Stimulated activated naive CD4-positive, alpha-beta T cell (primary cell): ENCODE measurements at places on chromosomes 6 and 20.

DNA sequence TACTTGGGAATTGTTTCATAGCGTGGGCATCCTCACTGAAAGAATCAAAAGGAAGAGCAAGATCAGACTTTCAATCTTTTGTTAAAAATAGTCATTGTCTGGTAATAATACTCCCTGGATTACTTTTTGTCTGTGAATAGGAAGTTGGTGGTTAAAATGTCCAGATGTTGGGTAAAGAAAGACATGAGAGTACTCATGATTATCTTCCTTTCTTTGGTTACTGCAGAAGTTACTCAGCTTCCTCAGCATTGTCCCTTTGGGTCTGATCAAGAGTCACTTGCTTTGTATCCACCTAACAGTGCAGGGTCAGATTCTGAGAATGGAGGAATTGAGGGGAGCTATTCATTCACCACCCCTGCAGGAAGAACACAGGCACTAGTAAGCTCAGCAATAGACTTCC lies 54.6 kb downstream of the RIN2 start:
- no peak for DNase-seq

GRCh38 chr6:53977551-53977950 lies 133.7 kb upstream of the MLIP start:
- no peak for DNase-seq

DNA sequence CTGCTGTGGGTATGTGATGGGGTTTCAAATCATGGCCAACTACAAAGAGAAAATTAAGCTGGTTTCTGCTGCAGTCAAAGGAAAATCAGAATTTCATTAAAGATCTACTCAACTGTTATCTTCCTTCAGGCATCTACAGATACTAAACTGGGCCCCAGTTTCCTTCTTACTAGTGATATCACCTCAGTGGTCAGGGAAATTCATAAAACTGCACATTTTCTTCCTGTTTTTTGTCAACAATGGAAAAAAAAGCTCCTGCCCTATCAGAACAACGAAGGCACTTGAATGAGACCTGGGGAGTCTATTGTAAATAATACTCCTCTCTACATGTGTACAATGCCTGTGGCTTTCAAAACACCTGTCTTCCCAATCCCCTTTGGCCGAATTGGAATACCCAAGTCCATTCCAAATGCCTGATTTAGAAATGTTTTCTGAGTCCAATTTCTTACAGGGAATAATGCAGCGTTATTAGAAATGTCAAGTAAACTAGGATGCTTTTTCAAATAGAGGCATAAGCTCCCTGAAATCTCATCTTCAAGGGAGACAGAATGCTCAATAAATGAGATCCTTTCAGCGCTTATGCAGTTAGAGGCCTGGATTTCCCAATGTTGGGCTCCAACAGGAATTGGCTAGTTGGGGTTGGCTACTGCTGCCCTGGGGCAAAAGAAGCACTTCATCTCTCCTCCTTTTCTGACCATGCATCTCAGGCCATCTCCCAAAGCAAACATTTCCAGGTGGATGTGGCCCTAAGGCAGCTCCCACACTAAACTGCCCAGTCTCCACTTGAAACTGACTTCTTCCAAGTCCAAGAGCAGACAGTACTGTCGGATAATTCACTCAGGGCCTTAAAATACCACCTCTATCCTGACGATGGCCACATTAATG lies 143.3 kb downstream of the NFATC2 start:
- DNase-seq: no peak

GRCh38 chr6:54031169-54031568 lies 80.1 kb upstream of the MLIP start:
- no peak for DNase-seq

DNA sequence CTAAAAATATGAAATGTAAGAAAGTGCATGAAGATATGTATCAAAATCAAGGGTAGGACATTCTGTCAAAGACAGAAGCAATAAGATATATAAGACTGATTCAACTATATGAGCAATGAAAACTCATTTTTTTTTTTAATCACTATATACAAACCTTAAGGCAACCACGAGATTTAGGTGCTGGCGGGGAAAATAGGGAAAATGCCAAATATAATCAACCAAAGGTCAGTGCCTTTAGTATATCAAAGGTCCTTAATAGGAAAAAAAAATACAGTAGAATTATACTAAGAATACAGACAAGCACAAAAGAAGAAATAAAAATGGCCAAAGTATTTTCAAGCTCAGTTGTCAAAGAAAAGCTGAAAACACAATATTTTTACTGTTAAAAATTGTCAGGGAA lies 24.1 kb downstream of the SUPT3H start:
- DNase-seq: no peak

DNA sequence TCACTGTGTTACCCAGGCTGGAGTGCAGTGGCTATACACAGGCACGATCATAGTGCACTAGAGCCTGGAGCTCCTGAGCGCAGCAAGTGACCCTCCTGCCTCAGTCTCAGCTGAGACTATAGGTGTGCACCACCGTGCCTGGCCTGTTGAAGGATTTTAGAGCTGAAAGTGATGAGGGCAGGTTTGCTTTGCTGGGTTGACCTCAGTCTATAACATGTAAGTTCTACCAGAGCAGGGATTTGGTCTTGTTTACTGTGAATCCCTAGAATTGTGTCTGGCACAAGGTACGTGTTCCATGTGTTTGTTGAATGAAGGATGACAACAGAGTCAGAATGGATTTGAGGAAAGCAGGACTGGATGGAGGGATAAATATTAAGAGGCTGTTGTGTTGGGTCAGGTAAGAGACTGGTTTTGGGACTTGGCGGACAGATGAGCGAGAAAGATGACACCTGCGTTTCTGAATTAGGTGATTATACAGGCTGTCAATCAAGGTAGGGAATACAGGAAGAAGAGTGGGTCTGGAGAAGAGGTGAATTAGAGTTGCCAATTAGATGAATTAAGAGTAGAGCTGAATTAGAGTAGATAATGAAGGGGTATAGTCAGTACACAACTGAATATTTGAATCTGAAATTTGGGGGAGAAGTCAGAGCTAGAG lies 6.5 kb downstream of the ASXL1 start:
- no peak for DNase-seq

- DNase-seq: peak; percentile 15
Measured at GRCh38 chr6:30495993-30496392, 6.7 kb downstream of the HLA-E start.

- DNase-seq: no peak
Measured at GRCh38 chr20:43188861-43189553, 699 bp downstream of the PTPRT start.

DNA sequence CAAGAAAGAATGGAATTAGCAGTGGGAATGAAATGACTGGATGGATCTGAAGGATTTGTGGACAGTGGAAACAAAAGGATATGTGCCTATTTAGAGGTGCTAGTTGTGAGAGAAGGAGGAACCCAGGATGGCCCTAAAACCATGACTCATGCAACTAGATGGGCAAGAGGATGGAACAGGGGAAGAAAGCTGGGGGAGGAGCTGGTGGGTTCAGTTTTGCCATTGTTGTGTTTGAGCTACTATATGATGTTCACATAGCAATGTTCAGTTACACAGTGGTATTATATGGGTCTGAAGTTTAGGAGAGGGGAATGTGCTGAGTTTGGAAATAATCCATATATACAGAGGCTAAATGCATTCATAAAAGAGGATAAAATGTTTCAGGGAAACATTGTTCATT lies 125.7 kb upstream of the SSTR4 start:
- no peak for DNase-seq

DNA sequence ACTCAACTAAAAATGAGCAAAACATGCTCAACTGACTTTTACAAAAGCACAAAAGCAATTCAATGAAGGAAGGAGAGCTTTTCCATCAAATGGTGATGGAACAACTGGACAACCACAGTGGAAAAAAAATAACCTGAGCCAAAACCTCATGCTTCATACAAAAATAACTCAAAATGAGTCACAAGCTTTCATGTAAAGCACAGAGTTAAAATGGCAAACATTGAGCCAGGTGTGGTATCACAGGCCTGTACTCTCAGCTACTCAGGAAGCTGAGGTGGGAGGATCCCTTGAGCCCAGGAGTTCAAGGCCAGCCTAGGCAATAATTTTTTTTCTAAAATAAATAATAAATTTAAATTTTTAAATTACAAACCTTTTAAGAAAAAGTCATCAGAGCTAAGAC lies 18.4 kb upstream of the HLA-G start:
- no peak for DNase-seq

- DNase-seq: no peak
Measured at GRCh38 chr6:146503096-146503495, 40.5 kb upstream of the RAB32 start.

DNA sequence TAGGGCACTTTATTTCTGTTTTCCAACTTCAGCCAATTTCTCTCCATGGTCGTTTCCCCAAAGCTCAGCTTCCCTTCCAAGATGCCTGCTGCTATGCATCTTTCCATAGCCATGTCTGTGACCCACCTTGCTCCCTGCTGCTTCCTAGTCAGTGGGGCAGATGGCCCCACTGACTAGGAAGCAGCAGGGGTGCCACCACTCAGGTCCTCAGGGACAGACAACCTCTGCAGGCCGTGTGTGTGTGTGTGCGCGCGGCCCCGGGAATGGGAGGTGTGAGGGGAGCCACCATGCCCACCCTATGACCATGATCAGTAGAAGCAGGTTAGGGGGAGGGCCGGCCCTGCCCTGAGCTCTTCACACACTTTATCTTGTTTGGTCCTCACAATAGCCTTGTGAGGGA lies 2.7 kb upstream of the IP6K3 start:
- no peak for DNase-seq

DNA sequence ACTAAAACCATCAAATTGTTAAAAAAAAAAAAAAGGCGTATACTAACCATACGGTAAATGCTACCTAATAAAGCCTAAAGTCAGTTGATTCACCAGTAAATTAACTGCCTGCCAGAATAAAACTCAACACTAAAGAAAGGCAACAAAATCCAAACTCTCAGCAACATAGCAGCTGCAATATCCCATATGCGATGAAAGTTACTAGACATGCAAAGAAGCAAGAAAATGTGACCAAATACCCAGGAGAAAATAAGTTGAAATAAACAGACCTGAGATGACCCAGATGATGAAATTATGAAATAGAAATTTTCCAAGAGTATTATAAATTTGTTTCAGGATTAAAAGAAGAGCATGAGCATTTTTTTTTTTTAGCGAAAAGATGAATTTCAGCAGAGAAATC lies 103.6 kb upstream of the EDN1 start:
- no peak for DNase-seq

- DNase-seq: peak; percentile 63
Measured at GRCh38 chr6:3742426-3743344, 8.8 kb downstream of the PXDC1 start.

GRCh38 chr20:56342783-56343182 lies 16.0 kb upstream of the FAM210B start:
- no peak for DNase-seq

DNA sequence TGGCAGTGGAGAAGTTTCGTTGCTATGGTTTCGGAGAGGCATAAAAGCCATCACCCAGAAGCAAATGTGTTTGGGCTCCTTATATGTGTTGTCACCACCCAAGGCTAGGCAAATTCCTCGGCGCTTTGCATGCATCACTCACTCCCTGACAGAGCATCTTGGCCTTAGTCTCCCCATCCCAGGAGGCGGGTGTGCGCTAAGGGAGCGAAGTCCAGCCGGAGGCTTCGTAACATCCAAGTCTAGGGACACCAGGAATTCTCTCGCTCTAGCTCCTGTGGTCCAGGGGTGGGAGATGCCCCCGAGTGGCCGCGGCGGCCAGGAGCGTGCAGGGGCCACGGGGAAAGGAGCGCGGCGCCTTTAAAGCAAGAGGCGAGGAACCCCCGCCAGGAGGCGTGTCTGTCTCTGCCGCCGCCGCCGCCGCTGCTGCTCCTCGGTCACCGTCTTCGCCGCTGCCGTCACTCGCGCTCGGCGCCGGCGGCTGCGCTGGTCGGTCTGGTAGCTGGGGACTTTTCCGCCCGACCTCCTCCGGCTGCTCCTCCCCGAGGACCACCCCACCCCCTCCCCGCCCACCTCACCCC lies at the start of gene GRIK2:
Gene GRIK2, plus strand, starts transcription at position 458 of the 578 bp plus-strand sequence.
- no peak for DNase-seq

GRCh38 chr20:3222635-3223600 lies 13.6 kb downstream of the ITPA start:
- DNase-seq: no peak

- no peak for DNase-seq
Measured at GRCh38 chr6:145758113-145758512, 22.8 kb upstream of the EPM2A start.

GRCh38 chr20:3208786-3209256 lies 477 bp upstream of the ITPA start:
- DNase-seq: peak; percentile 43

DNA sequence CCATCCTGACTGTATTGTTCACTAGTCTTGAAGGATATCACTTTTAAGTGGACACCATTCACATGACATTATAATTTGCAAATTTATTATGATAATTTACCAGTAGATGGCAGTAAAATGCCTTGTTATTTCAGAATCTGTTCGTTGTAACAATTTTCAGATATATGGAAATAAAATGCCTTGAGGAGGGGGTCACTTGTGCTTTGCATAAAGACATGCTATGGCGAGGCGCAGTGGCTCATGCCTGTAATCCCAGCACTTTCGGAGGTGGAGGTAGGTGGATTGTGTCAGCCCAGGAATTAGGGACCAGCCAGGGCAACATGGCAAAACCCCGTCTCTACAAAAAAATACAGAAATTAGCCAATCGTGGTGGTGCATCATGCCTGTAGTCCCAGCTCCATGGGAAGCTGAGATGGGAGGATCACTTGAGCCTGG lies 9.0 kb upstream of the NCOA6 start:
- DNase-seq: no peak

- DNase-seq: no peak
Measured at GRCh38 chr6:167020206-167020605, 21.0 kb downstream of the CEP43 start.

DNA sequence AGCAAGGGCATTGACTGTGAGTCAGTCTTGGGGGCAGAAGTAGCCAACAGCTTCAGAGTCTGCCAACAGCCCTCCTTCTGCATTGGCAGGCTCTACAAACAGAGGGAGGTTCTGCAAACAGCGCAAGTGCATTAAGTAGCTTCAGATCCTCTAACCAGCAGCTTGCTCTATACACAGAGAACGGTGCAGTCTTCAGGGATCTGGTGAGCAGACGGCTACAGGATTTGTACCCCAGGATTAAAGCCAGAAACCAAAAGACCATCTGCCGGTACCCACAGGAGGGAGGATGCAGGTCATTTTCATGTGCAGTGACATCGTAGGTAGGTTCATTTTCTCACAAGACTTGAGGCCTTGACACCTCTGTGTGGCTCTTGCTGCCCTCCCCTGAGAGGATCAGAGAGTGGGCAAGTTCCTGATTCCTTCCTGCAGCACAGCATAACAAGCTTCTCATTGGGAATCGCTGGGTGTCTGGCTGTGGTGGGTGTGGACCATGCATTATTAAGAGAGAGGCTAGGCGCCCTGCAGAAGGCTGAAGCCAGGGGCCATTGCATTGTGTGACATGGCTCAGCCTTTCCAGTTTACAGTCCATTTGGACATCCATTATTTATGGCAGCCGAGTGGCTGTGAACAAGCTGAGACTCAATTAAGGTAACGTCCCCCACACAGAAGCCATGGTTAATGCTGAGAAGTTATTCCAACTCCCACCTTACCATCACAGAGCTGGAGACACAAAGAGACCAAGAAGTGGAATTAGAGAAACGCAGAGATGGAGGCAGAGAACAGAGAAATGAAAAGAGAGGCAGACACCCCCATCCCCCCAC lies 250.0 kb downstream of the LRFN2 start:
- DNase-seq: no peak
